ENCODE measurements at places on chromosomes 7 and 10.

DNA sequence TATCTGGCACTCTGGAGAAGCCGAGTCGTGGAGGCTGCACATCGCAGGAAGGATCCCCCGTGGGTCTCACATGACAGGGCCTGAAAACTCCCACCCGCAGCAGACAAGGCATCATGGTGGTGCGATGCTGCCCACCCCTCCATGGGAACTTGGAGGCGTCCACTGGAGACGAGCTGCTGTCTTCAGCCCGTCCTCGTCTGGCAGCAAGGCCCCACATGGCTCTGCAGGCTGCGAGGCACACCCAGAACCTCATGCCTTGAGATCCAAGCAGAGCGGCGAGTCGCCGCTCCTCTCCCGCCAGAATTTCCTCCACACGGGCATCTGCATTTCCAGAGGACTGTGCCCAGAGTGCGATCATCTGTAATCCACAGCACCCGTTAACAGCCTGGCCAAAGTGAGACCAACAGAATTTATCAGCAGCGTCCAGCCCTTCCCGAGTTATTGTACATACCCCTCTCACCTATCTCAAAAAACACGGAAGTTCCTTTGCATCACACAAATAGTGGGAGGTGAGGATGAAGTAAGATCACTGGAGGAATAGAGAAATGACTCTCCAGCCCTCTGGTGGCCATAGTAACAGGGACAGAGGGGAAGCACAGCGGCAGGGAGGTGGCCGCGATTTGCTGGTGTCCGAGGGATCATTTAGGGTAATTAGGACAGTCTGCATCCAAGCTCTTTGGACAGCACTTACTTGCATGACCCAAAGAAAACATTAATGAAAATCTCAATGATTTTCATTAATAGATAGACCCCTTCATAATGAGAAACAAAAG is 292.4 kb downstream of the USP6NL start:
- no peak for DNase-seq

- no peak for DNase-seq
Observed at GRCh38 chr7:25727876-25728275, 424.1 kb upstream of the NFE2L3 start.

- DNase-seq = no peak
Observed at GRCh38 chr10:113555751-113556150, 2.9 kb downstream of the HABP2 start.

DNA sequence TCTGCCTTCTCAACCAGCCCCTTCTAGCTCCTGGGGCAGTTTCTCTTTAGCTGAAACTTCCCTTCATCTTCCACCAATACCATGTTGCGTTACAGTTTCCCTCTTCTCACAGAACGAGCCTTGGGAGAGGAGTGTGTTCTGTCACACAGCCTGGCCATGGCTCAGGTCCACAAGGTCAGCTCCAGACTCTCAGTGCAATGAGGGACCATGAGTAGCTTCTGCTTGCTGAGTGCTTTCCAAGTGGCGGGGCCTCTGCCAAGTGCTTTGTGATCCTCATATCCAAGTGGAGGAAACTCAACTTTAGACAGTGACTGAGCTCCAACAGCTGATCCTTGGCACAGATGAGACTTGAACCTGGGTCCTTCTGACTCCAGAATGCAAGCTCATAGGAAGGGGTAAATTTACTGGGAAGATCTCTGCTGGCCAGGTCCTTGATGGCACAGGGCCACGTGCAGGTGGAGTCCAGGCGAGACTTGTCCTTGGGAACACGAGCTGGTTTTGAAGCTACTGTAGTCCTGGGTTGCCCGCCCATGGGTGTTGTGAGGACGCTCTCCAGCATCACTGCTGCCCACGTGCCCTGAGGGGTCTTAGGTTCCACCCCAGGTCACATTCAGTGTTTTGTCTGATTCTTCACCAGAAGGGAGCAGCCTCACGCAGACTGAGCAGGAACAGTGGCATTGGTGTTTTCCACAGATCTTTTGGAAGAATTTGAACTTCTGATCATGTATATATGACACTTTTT is 238.0 kb downstream of the EBF3 start:
- no peak for DNase-seq

Measured in Jurkat, Clone E6-1 (cell line).